NCI-H345 (cell line): ENCODE measurements at places on chromosomes 1 and 21.

GRCh38 chr1:209755926-209756614 lies at the start of gene TRAF3IP3:
TRAF3IP3 (plus strand) TSS chr1:209756053; CDS start chr1:209760040, 3,987 bp downstream.
- no peak for DNase-seq

- DNase-seq = no peak
Measured at GRCh38 chr21:43308101-43308814, 118.7 kb downstream of the SIK1 start.

- DNase-seq = no peak
Measured at GRCh38 chr1:28845786-28846543, 34.0 kb downstream of the OPRD1 start.

- no peak for DNase-seq
Measured at GRCh38 chr1:43539726-43540434, 9.2 kb downstream of the PTPRF start.

- peak; percentile 37 for DNase-seq
Measured at GRCh38 chr1:117060441-117061317, 553 bp downstream of the TTF2 start.

- no peak for DNase-seq
Measured at GRCh38 chr21:46129846-46130651, 25.3 kb downstream of the FTCD start.

DNA sequence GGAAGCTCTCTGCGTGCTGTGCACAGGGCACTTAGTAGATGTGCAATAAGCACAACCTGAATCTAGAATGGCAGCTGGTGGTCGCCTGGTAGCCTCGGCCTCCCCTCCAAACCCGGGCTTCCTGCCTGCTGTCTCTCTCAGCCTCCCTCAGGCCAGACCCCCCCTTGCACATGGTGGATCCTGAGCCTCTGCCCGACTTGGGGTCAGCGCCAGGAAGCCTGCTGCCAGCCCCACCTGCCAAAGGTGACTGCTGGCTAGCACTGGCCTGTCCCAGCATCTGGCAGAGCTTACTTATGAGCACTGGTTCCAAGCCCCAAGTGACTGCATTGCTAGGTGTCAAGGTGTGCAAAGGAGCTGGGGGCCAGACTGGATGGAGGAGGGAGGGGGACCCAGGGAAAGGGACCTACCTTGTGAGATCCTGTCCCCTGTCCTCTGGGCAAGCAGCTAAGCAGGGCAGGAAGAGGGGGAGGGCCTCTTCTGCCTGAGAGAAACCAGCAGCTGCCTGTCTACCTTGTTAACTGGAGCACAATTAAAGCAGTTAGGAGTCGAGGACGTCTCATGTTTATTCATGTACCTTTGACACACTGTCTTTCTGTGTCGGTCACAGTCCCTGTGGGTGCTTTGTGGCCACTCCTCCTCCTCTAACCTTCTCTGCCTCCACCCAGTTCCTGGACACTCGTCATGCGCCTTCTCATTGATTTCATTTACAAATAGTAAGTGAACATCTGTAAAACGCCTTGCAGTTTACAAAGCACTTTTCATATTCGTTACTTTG lies 100.9 kb downstream of the DDX20 start:
- DNase-seq = peak; percentile 48

GRCh38 chr21:44965251-44966022 lies 25.6 kb downstream of the SLX9 start:
- no peak for DNase-seq

DNA sequence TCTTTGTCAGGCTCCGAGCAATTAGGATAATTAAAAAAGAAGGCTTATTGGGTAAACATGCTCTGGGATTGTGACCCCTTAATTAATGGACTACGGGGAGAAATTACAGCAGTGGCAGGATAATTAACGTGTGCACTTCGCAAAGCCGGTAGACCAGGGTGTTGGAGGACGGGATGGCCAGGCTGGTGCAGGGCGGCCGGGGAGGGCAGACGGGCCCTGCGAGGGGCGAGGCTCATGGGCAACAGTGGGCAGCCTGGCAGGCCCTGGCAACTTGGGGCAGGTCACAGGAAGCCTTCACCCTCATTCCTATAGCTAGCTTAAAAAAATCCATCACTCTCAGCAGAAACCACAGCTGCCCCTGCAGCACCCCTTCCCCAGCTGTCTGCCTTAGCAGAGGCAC lies 186.2 kb upstream of the ARHGEF16 start:
- no peak for DNase-seq
